ENCODE measurements at places on chromosomes 11 and 22. TPM values are rescaled to one million over a fixed set of nuclear protein-coding genes. Genes with fewer than 3 reads are reported as not detected.

Gene HEPACAM
- 0.27 TPM for total RNA-seq

Gene OR51E2
- total RNA-seq: 10.6 TPM

Gene BCR
- 32.7 TPM for total RNA-seq

Gene TRIM66
- 10.5 TPM for total RNA-seq

Gene LDHAL6A
- not detected for total RNA-seq

Gene RCOR2
- total RNA-seq: 0.64 TPM

Gene POLD3
- 11.8 TPM for total RNA-seq

Gene FXYD6
- 366 TPM for total RNA-seq

DNA sequence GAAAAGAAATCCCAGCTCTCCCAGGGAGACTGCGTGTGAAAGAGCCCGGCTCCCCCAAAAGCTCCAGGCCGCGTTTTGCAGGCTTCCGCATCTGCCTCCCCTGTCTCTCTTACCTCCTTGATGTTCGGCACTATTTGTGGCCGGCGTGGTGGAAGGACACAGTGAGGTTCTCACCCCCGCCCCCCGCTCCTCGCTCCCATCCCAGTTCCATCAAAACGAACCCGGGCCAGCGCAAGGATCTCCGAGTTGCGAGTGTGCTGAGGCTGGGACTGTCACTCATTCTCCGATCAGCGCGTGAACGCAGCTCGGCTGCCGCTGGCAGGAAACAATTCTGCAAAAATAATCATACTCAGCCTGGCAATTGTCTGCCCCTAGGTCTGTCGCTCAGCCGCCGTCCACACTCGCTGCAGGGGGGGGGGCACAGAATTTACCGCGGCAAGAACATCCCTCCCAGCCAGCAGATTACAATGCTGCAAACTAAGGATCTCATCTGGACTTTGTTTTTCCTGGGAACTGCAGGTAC lies at the start of gene NCAM1:
NCAM1 (plus strand) TSS at position 275 of the 523 bp plus-strand sequence.
- no peak for DNase-seq

DNA sequence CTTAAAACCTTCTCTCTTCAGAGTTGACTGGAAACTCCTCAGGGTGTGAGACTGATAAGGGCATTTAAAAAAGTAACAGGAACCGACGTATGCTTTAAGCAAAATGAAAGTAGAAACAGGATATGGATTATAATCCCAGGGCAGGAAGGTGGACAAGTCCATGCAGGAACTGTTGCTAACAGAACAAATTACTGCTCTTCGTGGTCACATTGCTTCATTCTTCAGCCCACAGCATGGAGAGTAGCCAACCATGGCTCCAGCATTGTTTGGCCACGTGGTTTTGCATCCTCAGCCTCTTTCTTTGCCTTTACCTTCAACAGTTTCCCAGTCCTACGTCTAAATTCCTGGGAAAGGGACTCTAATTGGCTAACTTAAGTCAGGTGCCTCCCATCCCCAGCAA lies 563.1 kb upstream of the ISX start:
- peak; percentile 23 for DNase-seq

DNA sequence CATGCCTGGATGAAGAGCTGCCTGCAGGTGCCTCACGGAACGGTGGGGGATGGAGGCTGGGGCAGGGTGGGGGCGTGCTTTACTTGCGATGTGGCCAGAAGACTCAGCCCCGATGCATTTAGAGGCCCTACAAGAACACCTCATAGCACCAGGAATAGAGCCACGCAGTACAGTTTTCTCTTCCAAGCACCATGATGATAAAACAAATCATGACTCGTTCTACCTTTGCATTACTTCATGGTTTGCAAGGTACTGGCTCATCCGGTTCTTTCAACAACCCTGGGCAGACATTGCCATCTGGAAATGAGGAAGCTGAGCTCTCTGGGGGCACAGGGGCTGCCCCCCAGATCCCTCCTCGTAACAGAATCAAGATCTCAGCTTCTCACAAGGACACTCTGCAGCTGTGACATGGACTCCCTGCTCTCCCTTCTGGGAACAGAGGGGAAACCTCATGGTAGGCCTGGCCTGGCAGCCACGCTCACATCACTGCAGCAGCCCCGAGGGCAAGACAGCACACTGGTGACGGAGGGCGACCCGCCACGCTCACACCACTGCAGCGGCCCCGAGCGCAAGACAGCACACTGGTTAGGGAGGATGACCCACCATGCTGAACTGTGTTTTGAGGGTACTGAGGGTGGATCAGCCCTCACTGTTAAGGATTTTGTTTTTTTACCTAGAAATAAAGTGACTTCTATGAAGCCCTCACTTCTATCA lies 46.9 kb downstream of the PHF21B start:
- DNase-seq: no peak

GRCh38 chr11:70621241-70621640 lies 222.9 kb downstream of the CTTN start:
- DNase-seq: no peak

GRCh38 chr11:65571940-65572339 lies 398 bp upstream of the FAM89B start:
- no peak for DNase-seq

- no peak for DNase-seq
These were observed 92.5 kb downstream of the SLC17A6 start for GRCh38 chr11:22430639-22431038.

DNA sequence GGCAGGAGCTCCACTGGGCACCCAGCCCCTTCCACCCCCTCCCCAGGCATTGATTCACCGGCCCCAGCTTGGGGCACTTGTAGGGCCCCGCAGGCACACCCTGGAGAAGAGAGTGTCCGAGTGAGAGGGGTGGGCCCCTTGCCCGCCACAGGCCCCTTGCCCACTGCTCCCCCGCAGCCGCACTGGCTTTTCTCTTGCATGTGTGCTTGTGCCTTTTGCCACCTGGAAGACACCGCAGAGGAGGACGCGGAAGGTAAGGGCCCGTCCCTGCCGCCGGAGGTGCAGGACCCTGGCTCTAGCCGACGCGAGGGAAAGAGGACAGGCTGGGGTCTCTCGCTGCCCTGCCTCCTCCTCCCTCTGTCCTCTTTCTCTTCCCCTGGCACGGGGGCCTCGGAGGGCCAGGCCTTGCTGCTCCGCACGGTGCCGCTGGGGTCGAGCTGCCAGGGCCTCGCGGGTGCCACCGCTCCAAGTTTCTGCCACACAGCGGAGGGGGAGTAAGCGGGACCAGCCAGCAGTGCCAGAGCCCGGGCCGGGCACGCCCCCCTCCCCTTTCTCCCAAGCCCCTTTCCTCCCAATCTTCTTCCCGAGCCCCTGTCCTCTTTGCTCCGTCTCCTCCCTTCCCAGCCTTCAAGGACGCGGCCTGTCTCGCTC lies 9.5 kb downstream of the TNNT3 start:
- DNase-seq: no peak

GRCh38 chr22:46178755-46179505 lies 28.6 kb downstream of the PPARA start:
- no peak for DNase-seq

- DNase-seq: no peak
These were observed 12.6 kb upstream of the IL18BP start for GRCh38 chr11:71986131-71986530.

- no peak for DNase-seq
These were observed 1.4 kb downstream of the ADM start for GRCh38 chr11:10305964-10306918.

GRCh38 chr11:113247221-113247620 lies 67.2 kb upstream of the TTC12 start:
- DNase-seq: no peak

- DNase-seq: no peak
These were observed 46.9 kb downstream of the MICAL2 start for GRCh38 chr11:12157241-12157661.

- DNase-seq: no peak
These were observed 4.6 kb downstream of the RFPL1 start for GRCh38 chr22:29442976-29443375.

GRCh38 chr11:66842896-66843775 lies at the start of gene RCE1:
Gene RCE1, plus strand, starts transcription at chr11:66843441. Its CDS starts 15 bp downstream, at chr11:66843456.
- peak; percentile 85 for DNase-seq

- DNase-seq: no peak
These were observed 15.9 kb upstream of the PRODH start for GRCh38 chr22:18952022-18952421.

DNA sequence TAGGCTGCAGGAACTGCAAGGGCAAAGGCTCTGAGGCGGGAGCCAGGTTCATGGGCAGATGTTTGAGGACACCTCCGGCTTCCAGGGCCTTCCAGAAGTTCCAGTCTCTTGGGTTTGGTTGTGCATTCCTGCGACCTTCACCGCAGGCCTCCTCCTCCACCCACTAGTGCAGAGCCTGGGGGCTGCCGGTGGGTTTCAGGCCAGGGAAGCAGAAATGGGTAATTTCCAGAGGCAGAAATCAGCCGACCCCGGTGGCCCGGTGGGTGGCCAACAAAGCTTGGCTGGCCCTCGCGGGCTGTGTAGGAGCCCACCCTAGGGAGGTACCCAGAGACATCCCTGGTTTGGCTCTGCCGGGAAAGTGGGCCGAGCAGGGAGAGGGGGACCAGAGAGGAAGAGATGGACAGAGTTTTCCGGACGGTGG lies 417 bp upstream of the PHETA2 start:
- DNase-seq: no peak

GRCh38 chr11:131987703-131988102 lies 617.3 kb downstream of the NTM start:
- no peak for DNase-seq

DNA sequence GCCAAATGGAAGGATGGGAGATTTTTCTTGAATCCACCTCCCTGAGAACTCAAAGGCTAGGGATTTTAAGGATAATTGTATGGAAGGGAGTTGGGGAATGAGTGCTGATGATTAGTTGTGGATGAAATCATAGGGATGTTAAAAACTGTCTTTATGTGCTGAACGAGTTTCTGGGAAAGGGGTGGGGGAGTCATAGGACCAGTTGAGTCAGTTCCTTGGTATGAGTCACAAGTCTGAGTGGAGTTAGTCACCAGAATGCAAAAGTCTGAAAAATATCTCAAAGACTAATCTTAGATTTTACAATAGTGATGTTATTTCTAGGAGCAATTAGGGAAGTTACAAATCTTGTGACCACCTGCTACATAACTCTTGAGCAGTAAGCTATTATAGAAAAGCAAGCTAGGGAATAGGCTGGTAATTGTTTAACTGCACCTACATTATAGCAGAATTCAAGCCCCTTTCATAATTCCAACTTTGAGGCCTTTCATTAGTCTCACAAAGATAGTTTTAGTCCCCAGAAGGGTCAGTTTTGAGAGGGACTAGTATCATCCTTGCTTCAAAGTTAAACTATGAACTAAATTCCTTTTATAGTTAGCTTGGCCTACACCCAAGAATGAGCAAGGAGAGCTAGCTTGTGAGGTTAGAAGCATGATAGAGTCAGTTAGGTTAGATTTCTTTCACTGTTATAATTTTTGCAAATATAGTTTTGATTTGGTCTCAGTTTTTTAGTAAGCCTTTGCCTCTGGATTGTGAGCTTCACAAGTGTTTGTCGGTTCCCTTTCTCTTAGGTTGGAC lies 668.0 kb downstream of the ETS1 start:
- no peak for DNase-seq

GRCh38 chr22:23684561-23685031 lies 6.2 kb upstream of the RGL4 start:
- no peak for DNase-seq

DNA sequence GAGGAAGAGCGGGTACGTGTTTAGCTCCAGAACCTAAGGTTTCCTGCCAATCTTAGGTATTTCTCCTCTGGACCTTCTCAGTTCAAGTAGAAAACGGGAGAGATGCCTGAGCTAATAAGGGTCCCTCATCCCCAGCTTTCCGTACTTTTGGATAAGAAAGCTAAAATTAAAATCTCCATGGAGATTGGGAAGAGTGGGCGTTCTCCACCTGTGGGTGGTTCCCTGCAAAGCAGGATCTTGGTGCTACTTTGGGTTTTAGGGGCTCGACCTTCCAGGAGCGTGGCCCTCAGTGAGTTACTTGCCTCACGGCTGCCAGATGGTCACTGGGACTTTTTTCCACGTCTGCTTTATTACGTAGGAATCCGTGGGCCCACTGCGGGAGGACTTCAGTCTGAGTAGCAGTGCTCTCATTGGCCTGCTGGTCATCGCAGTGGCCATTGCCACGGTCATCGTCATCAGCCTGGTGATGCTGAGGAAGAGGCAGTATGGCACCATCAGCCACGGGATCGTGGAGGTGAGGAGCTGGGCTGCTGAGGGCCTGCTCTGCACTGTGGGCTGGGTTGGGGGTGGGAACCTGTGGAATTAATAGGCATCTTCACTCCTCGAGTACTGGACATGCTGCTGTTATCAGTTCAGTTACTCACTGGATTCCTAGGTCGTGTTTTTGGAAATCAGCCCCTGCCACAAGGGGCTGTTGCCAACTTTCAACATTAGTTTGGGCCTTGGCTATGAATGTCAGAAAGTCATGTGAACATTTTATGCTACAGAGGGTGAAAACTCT lies 17.8 kb upstream of the ST14 start:
- no peak for DNase-seq

- no peak for DNase-seq
These were observed 44.5 kb upstream of the FGF3 start for GRCh38 chr11:69863544-69864200.
